ENCODE measurements at places on chromosomes 4 and X. TPM values are rescaled to one million over a fixed set of nuclear protein-coding genes. Genes with fewer than 3 reads are reported as not detected.

Gene FAM149A
- polyA plus RNA-seq, result 3.4 TPM

Gene APLN
- 0.68 TPM for polyA plus RNA-seq

Gene PCSK1N
- polyA plus RNA-seq, result not detected

Gene CNGA1
- polyA plus RNA-seq, result 1.1 TPM

Gene GAGE12H
- not detected for polyA plus RNA-seq

Gene PDE6B
- polyA plus RNA-seq, result 0.03 TPM

Gene MSX1
- polyA plus RNA-seq, result 1.7 TPM

Measured in psoas muscle (tissue), 8 donors.